Activated T-cell treated with anti-CD3 and anti-CD28 coated beads, Interleukin-2, amount 50 U/mL, for 72 hours (primary cell): ENCODE measurements at places on chromosomes 3 and 15.

DNA sequence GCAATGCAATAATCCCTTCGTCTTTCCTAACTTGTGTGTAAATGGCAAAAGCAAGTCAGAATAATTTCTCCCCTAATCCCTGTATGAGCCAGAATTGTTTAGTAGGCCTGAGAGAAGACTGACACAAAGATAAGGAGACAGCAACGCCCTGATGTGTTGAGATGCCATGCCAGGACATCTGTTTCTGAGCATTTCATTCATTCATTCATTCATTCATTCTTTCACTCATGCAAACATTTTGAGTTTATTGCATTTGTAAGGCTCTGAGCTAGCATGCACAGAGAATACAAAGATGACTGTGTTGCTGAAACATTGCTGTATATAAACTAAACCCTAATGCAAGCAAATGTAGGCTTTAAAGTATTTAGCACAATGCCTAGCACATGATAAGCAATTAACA lies 127.4 kb downstream of the TMCC1 start:
- no peak for DNase-seq

DNA sequence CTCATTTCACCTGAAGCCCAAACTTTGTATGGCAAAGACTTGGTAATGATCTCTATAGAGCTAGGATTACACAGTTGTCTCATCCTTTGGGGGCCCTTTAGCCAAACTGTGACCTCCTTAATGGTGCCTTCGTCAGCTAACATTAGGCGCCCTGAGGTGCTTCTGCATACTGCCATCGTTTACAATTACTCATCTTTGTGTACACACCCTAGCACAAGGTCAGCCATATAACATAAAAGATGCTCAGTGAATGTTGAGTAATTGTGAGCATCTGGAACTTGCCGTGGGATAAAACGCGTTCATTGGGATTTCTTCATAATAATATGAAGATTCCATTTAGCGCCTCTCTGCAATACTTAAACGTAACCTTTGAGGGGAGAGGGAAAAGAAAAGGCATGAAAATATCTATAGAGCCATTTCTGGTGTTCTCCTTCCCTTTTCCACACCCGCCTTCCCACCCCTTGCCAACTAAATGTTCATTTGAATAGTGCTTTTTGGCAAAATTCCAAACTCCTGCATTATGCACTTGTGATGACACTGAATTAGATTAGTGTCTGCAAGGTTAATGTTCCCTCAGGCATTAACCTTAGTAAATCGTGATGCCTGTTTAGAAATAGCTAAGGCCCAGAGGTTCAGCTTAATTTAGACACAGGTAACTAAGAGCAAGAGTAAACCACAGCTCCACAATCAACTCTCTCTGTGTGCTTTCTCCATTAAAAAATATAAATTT lies 990 bp upstream of the ZNF148 start:
- no peak for DNase-seq

DNA sequence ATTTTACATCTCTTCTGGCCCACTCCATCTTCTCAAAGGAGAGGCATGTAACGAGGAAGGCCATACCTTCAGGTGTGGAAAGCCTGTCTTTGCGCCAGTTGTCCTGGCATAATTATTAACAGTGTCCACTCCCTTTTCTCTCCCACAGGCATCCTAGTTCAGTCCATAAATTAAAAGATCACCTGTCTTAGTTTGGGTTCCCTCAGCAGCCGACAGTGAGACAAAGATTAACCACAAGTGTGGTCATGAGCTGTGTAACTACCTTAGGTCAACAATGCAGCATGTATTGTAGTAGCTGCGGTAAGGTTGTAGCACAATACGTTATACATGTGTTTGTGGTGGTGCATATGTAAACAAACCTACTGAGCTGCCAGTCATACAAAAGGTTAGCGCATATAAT lies 103.3 kb upstream of the GALNT15 start:
- no peak for DNase-seq

DNA sequence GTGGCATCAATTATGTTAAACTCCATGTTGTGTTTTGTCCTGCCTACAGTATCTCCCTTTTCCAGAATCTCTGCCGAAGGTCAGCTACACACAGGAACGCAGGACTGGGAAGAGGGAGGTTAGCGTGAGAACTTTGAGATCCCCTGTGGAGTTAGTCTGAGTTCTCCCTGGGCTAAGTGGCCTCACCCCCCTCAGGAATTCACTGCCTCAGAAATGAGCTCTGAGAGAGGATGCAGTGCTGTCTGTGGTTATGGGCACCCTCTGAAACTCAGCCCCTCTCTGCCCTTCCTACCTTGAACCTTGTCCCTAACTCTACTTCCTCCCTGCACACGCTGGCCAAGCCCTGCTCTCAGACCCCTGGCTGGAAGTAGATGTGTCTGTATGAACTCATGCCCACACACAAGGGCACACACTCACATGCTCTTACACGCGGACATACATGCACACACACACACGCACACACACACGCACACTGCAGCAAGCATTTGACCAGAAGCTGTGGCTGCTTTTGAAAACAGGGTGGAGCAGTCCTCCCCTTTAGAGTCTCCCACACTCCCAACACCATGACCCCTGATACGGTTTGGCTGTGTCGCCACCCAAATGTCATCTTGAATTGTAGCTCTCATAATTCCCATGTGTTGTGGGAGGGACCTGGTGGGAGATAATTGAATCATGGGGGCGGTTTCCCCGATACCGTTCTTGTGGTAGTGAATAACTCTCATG lies 5.3 kb upstream of the VIPR1 start:
- DNase-seq, result no peak

GRCh38 chr3:157082305-157082982 lies 77.5 kb downstream of the CCNL1 start:
- no peak for DNase-seq

DNA sequence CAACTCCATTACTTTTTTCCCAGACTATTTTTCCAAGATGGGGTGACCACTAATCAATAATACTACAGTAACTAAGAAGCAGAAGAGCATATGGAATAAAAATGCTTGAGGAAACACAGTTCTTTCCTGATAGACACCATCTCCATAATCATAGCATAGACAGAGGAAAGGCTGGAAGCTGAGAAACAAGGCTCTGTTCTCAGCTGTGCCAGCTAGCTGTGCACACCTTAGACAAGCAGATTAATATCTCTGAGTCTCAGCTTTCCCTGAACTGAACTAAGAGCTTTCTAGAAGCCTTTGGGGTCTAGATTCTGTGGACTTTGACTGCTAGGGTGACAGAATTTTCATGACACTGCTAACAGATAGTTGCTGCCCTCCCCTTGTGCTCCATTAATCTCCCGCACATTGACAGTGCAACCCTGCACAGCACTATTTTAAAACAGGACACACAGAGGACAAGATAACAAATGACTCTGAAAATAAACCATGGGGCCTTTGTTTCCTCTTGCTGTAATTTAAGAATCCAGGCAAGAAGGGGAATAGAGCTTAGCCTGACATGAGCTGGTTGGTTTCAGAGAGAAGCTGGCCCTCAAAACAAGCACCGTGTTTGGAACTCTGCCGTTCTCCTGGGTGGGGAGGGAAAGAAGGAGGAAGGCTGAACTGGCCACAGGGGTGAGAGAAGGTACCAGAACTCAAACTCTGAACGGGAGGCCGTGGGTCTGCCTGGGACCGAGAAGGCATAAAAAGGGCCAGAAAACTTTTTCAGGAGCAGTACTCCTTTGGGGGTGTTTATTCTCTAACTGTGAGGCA lies 67.4 kb downstream of the ATP13A5 start:
- DNase-seq, result no peak

DNA sequence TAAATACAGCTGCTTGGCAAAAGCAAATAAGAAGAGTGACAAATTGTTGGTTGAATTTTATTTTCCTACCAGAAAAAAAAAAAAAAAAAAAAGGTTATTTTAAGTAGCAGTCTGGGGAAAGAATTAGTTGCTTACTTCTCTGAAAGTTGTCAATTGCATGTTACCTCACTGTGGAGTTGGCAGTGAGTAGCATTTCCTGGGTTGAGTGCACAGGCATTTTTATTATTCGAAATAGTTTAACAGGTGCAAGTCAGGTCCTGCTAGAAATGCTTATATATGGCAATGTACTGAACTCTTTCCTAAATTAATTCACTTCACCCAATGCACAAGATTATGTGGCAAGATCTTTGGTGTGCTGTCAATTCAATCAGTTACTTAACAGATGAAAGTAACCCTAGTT lies 680.6 kb downstream of the EPHA3 start:
- DNase-seq, result no peak
